ENCODE measurements at places on chromosomes 5 and 9.

DNA sequence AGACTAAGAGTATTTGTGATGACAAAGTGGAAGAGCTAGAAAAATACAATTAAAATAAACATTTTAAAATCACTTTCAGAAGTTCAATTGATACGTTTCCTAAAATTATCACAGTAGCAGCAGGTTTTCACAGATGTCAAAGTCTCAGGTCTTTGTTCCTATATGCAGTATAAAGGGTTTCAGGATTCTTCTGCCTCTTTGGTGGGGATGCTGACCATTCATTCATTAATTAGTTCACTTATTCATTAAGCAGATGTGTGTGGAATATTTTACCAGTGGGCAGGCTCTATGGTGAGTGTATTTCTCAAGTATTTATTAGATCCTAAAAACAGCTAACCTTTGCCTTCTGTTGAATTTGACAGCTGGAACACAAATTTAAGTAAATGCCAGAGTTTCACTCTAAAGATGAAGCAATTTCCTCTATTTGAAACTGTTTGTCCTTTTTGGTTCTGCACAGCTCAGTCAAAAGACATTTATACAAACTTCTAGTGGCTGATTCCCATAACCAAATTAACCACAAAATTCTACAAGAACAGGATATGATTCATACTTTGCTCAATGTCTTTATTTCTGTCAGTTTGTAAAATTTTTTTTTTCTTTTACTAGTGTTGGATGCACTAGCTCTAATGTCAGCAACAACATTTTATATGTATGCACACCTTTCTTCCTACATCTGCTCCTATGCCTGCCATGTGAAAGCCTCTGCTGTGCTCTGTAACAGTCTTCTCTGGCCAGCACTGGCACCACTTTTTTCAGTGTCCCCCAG is 75.9 kb upstream of the PRR16 start:
- no peak for DNase-seq

GRCh38 chr9:23573800-23574199 is 252.2 kb downstream of the ELAVL2 start:
- no peak for DNase-seq

- DNase-seq: no peak
Observed at GRCh38 chr9:29440449-29440848, 1867.2 kb upstream of the C9orf72 start.

DNA sequence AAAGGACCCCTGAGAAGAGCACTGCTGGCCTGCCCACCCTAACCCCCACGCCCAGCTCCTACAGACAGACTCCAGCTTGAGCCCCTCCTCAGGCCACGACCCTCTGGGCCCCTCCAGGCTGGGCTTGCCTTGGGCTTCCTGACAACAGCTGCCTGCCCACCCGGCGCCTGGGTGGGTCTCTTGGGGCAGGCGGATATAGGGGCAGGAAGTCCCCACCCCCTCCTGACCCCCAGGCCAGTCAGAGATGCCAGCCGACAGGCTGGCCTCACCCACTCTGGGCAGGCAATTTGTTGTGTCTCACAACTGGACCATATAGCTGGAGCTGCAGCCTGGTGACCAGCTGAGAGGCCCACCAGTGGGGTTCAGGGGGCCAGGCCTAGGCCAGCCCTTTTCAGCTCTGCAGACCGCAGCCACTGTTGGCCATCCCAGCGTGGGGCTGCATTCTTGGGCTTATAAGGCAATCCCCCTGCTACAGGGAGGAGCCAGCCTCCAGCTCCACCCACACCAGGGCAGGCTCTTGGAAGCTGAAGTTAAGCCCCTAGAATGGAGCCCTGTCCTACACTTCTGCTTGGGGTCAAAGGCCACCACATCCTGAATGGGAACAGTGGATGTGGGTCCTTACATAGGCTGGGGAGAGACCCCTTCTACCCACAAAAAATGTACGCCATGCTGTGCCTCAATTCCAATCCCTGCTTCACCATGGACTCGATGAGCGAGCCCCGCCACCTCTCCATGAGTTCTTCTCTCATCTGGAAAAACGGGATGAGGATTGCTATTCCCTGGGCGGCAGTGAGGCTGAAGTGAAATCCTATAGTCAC is 2.0 kb downstream of the PDLIM7 start:
- no peak for DNase-seq

- no peak for DNase-seq
Observed at GRCh38 chr5:158313733-158314464, 455.0 kb upstream of the CLINT1 start.

DNA sequence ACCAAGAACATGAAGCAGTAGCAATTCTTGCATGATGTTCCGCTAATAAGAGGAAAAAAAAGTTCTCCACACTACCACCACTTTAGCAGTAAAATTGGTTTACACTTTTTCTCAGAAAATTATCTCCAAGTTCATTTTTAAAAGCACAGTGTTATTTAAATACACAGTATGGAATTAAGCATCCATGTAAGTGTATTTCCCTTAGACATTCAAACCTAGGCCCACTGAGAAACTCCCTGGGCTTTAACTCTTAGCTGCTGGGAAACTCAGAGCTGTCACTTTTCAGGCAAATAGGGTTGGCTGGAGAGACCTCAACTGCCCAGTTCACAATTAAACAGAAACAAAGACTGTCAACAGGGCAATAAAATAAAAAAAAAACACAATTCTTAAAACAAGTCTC is 2.7 kb downstream of the GNAQ start:
- no peak for DNase-seq

DNA sequence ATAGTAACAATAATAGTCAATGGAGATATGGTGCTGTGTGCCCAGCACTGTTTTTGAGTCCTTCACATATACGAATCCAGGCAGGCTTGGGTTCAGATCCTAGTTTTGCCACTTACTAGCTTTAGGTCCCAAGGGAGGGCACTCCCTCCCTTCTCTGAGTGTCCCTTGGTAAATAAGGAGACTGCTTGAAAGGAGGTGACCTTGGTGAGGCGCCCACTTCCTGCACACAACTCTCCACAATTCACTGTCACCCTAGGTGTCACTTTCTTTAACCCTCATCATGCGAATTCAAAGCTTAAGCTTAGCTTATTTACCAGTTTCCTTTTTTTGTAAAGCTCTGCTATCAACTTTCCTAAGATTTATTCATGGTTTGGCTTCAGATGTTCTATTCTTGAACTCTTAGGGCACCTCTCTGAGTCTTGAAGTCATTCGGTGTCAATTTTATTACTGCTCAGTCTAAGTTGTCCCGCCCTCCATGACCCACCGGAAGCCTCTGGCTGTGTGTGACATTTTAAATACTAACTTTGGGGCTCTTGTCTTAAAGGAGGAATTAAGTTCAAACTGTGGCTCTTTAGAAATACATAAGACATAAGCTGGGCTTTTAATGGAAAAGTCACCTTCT is 170.7 kb upstream of the ZNF618 start:
- no peak for DNase-seq

- DNase-seq: no peak
Observed at GRCh38 chr9:89388084-89388867, 70.0 kb downstream of the SECISBP2 start.

DNA sequence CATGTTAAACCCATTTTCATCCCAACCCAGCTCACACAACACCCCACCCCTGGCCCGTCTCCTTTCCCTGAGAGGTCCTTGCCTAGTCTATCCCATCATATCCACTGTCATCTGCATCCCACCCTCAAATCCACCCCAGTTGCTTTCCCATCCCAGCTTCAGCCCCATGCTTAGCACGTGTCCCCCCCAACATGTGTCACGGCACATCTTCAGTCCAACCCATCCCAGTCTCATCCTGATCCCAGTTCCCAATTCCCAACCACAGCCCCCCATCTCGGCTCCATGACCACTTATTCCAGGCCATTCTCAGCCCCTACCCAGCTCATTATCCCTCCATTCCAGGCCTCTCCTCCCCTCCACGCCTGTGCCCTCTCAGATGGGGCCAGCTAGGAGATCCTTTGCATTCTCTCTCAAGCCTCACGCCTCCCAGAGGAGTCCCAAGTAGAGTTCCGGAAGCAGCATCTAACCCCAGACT is 605 bp upstream of the DBN1 start:
- no peak for DNase-seq

DNA sequence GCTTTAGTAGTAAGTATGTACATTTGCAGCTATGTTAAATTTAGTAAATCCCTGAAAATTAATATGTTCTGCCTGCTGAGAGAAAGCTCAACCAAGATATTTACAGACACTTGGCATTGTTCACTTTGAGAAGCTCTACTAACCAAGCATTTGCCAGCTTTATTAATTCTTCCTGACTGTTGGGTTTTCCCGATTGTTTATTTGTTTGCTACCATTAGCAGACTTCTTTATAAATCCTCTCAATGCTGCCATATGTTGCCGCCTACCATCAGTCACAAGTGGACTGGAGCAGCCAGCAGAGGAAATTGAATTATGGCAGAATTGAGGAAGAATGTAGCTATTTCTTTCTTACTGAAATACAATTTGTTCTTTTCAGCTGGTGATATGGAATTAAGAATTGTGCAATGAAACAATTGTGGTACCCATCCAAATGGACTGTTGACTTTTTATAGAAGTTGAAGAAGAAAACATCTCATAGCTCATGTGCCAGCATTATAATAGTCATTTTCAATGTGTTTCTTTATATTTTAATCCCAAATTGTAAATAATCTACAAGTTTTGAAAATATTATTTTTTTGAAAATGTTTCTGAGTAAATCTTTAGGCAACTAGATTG is 588.7 kb upstream of the CDH6 start:
- peak; percentile 63 for DNase-seq

DNA sequence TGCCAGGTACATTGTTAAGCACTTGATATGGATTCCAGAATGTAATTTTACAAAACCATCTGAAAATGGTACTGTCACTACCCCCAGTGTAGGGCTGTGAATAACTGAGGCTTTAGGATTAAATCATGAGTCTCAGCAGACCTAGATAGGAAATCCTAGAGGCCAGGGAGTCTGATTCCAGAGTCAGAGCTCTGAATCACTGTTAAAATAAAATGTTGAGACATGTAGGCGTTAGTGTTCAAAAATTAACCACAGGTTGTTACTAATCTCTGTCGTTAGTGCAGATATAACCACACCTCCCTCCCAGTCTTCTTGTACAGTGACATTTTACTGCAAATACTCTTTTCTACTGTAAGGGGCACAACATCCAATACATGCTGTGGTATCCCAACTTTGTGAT is 1828.8 kb downstream of the MAT2B start:
- DNase-seq: no peak

DNA sequence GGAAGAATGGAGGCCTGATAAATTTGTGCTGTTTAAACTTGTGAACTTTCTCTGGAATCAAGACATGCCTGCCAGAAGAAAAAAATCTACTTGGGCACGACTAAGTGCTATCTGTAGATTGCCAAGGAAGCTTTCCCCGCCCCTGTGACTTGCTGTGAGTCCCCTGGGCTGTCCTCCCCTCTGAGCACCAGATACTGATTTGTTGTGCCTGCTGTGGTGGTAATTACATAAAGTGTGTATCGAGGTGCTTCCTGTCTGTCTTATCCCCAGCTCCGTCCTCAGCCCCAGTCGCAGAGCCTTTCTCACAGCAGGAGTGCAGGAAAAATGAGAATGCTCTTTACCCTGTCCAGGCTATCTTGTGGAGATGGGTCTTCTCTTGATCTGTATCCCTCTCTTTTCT is 53.9 kb downstream of the TRIO start:
- DNase-seq: no peak

- no peak for DNase-seq
Observed at GRCh38 chr9:111297066-111297824, 32.8 kb downstream of the OR2K2 start.

DNA sequence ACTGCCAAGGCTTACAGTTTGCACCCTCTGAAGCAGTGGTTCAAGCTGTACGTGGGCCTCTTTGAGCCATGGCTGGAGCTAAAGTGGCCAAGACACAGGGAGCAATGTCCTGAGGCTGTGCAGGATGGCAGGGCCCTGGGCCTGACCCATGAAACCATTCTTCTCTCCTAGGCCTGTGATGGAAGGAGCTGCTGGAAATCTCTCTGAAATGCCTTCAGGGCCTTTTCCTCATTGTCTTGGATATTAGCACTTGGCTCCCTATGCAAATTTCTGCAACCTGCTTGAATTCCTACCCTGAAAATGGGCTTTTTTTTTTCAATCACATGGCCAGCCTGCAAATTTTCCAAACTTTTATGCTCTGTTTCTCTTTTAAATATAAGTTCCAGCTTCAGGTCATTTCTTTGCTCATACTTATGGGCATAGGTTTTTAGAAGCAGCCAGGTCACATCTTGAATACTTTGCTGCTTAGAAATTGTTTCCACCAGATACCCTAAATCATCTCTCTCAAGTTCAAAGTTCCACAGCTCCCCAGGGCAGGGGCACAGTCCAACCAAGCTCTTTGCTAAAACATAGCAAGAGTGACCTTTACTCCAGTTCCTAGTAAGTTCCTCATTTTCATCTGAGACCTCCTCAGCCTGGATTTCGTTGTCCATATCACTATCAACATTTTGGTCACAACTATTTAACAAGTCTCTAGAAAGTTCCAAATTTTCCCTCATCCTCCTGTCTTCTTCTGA is 138.3 kb downstream of the OSTF1 start:
- no peak for DNase-seq

GRCh38 chr9:19252885-19253219 is 22.4 kb downstream of the DENND4C start:
- DNase-seq: no peak

DNA sequence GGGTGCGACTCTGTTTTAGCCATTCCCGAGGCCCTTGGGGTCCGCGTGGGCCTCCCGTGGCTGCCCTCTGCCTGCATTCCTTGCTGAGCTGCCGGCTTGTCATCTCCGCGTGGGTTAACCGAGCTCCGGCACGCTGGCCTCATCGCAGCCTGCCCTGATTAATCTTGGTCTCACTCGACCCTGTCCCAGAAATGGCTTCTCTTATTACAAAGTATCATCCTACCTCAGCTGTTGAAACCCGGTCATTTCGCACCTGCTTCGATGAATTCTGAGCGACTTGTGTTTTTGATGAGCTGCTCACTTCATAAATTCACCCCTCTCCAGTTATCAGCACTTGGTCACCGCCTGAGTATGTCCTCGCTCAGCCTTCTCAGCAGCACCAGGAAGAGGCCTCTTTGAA is 123.5 kb upstream of the EGFLAM start:
- DNase-seq: no peak

GRCh38 chr9:130380920-130381469 is 63.8 kb upstream of the ASS1 start:
- DNase-seq: no peak
